ENCODE measurements at places on chromosomes 5 and 9. TPM values are rescaled to one million over a fixed set of nuclear protein-coding genes. Genes with fewer than 3 reads are reported as not detected.

Gene PCDHB5
- 6.8 TPM for total RNA-seq

Gene STPG3
- 0.18 TPM for total RNA-seq

Gene GRK6
- total RNA-seq: 45.3 TPM

Gene SOWAHA
- total RNA-seq: 0.67 TPM

Gene MARCHF11
- total RNA-seq: not detected

GRCh38 chr5:150780187-150780692, 1.7 kb downstream of the SMIM3 start:
- no peak for DNase-seq

DNA sequence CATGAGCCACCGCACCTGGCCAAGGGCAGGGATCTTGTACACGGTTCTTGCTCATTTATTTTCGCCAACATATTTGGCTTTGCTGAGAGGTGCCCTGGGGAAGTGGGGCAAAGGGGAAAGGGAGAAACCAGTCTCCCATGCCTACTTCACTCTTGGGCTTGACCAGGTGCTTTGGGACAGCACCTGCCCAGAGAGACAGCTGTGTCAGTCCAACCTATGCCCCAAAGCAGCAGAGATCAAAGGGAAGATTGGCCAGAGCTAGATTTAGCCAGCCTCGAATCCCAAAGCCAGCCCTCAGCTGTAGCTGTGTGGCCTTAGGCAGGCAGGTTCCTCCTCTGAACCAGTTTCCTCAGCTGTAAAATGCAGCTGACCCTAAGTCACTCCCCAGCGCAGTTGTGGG, 2.3 kb upstream of the PTGES start:
- no peak for DNase-seq

GRCh38 chr5:133460172-133460758, 152.1 kb downstream of the FSTL4 start:
- no peak for DNase-seq

- DNase-seq: no peak
Observed at GRCh38 chr5:97670447-97670846, 487.4 kb upstream of the RIOK2 start.

DNA sequence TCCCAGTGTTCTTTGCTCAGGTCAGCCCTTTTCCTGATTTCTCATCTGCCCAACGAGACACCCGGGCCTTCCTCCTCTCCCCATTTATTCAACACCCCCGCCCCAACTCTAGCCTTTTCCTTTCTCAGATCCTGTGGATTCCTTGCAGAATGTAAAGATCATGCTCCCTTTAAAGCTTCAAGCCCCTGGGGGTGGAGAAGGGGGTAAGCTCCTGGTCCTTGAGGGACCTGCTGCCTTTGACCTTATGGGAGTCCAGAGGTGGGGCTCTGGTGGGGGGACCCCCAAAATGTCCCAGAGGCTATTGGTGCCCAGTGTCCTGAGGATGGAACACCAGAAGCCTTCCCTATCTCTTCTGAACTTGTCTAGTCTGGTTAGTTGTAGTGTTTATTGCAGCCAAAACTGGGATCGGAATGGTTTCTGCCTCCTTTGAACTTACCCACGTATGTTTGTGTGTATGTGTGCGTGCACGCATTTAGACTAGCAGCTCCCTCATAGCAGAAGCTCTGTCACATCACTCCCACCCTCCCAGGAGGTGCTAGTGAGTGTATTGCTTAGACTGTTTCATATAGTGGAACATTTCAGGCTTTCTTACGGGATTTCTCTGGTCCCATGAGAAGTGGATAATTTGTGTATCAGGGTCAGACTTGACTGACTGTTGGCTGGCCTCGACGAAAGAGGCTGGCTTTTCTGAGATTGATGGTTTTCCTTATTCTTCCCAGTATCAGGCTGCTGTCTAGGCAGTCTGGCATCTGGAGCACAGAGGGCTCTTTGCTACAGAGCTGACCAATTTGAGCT, 1.1 kb downstream of the GALNT10 start:
- no peak for DNase-seq

DNA sequence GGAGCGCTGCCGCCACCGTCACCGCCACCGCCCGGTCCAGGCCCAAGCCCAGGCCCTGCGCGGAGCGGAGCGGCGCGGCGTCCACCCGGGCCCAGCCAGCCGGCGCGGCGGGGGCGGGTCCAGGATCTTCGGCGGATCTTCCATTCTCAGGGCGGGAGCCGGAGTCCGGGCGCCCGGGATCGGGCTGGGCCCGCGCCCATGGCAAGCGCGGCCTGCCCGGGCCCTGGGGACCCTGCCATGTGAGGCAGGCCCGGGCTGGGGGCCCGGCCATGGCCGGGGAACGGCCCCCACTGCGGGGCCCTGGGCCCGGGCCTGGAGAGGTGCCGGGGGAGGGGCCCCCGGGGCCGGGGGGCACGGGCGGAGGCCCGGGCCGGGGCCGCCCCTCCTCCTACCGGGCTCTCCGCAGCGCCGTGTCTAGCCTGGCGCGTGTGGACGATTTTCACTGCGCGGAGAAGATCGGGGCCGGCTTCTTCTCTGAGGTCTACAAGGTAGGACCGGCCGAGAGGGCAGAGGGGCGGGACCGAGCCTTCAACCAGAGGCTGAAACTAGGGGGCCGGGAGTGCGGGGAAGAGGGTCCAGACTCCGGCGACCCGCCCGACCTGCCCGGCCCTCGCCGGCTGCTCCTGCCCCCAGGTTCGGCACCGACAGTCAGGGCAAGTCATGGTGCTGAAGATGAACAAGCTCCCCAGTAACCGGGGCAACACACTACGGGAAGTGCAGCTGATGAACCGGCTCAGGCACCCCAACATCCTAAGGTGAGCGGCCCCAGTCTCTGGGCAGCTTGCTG, 482 bp downstream of the TESK1 start:
- DNase-seq: peak; percentile 51

Measured in mesothelial cell of epicardium (in vitro differentiated cells).